Thyroid gland (tissue), 4 donors: ENCODE measurements at places on chromosomes 6 and 20. TPM values are rescaled to one million over a fixed set of nuclear protein-coding genes. Genes with fewer than 3 reads are reported as not detected.

GRCh38 chr6:84329516-84329915 is 102.1 kb upstream of the CEP162 start:
- no peak for DNase-seq

- DNase-seq: no peak
Measured at GRCh38 chr6:119207971-119208725, 129.7 kb upstream of the FAM184A start.

DNA sequence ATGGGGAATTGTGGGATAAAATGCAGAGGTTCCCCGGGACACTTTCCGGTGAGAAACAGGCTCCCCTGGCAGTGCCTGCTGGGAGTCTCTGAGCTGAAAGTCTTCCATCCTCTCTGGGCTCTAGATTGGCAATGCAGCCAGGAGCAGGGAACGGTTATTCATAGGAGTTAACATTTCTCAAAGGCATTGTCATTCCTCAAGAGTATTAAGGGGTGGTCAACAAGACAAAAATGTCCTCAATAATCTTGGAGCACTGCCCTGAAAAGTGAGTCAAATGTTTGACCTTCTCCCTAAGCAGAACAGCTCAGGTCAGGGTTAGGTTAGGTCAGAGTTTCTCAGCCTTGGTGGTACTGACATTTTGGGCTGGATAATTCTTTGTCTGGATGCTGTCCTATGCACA is 13.2 kb downstream of the BPIFB1 start:
- no peak for DNase-seq

SLC32A1 gene
- not detected for total RNA-seq
